Nephron progenitor cell (in vitro differentiated cells): ENCODE measurements at places on chromosomes 6 and 20.
A peak's percentile ranks its signal among the peaks of the same experiment; 100 is the strongest.

DNA sequence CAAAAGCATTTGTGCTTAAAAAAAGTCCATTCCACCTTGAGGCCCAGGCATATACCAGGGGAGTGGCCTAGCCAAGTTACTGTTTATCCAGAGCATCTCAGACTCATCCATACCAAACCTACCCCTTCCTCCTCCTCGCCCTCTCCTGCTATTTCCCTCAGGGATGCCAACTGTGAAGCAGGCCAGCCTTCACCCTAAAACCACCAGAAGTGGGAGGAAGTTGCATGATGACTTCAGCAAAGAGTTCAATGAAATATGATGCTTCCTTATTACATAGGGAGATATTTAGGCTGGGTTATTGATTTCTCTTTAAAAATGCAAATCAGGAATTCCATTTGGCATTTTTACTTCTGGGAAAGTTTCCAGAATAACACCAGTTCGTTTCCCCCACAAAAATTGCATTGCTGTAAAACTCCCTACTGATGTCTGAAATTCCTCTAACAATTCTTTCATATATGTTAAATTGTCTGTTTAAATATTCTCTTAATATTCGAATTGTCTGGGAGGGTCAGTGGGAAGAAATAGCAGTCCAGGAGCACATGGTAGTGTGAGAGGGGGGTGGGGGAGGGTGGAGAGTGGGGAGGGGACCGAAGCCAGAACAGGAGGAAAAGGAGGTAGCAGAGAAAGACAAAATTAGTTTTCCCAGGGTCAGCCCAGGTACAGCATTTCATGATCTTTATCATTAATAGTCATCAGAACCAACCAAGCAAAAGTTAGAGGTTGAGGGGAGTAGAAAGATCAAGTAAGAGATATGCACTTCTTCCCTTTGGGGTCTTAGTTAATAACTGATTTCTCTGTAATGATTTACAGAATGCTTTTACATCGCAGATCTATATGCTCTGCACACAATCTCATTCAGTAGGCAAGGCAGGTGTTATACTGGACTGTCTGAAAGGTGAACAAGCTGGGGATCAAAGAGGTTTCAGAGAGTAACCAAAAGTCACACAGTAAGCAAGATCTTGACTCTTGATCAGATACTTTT lies 1.7 kb upstream of the TCP11 start:
- no peak for DNase-seq

DNA sequence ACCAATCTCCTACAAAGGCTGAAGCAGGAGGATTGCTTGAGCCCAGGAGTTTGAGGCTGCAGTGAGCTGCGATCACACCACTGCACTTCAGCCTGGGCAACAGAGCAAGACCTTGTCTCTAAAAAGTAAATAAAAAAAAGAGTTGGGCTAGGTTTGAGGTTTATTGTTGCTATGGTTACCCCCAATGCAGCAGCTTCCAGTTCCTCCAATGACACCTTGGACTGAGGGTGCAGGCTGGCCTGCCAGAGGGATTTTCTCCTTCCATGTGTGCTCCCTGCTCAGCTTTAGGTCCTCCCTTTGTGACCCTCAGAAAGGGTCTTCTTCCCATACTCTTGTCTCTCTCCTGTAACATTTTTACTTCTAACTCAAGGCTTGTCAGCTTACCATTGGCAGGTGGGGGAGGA lies 10.6 kb upstream of the TBC1D20 start:
- DNase-seq, result no peak

DNA sequence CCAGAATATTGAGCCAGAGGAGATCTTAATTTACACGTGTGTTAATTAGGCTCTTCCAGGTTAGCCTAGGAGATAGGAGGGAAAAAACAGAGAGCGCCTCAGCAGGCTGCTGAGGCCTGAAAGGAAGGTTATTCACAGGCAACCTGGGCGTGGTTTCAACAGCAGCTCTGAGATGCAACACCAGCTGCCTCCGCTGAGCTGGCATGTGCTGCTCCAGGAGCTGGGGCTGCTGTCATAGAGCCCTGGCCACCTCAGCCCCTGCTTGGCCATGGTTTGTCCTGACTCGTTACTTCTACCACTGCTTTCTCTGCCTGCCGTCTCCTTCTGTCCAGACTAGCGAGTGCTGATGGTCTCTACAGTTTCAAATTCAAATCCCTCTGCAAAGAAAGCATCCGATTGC lies 32.4 kb upstream of the RPP40 start:
- DNase-seq, result peak; percentile 57

DNA sequence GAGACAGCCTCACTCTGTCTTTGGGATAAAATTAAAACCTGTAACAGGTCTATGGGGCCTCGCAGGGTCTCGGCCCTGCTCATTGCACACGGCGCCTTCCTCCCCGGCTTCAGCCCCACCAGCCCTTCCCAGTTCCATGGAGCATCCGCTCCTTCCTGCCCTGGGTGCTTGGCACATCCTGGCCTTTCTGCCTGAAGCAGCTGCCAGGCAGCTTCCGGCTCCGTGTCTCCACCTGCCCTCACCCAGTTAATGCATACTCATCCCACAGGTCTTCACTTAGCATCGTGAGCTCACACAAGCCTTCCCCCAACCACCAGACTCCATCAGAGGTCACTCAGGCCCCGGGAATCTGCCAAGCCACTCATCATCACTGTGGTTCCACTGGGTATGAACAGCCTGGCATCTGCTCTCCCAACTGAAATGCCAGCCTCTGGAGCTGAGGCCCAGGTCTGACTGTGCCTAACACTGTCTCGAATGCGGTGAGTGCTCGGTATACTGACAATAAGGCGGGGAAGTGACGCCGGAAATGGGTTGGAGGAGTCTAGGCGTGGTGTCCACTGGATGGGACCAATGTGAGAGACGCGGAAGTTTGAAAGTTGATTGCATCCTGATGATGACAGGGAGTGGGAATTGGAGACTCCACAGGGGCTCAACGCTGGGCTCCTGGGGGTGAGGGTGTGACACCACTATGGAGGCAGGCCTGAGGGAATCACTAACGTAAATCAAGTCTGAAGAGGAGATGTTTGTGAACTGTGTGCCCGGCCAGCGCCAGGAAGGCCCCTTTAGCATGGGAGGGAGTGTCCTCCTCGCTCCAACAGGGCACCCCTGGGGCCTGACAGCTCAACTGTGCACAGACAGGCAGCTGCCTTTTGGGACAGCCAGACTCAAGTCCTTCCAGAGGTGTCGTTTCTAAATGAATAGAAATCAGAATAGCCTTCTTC lies 245.8 kb downstream of the TTLL2 start:
- DNase-seq, result no peak

DNA sequence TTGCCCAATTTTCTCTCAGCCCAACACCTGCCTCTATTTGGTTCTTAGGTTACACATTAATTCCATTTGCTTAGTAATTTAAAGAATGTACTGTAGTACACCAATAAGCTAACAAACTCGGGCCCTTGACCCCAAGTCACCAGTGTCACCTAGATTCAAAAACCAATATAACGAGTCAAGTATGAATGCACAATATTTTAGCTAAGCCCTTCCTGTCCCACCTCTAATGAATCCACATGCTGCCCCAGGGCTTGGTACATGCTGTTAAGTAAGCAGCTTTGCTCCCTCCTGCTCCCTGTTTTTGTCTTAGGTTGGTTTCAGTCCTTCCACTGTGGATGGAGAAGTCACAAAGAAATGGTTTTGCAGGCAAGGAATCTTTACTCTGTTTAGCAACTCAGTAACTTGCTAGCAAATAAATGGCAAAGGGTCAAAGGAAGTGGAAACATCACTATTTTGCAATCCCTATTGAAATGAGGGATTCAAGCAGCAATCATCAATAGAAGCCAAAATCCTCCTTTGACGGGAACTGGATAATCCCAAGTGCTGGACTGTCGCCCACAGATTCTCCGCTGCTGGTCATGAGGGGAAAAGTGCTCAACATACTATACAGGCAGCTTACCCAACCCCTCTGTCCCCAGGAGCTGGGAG lies 5.0 kb upstream of the MPC1 start:
- no peak for DNase-seq

- no peak for DNase-seq
Measured at GRCh38 chr6:1481286-1481685, 91.9 kb downstream of the FOXF2 start.

- no peak for DNase-seq
Measured at GRCh38 chr20:49171909-49172308, 16.2 kb downstream of the STAU1 start.

GRCh38 chr6:138722425-138723371 lies 50.9 kb upstream of the CCDC28A start:
- no peak for DNase-seq

GRCh38 chr20:43529051-43529450 lies 21.6 kb downstream of the L3MBTL1 start:
- DNase-seq, result no peak

- no peak for DNase-seq
Measured at GRCh38 chr6:31075528-31075927, 36.8 kb downstream of the C6orf15 start.

DNA sequence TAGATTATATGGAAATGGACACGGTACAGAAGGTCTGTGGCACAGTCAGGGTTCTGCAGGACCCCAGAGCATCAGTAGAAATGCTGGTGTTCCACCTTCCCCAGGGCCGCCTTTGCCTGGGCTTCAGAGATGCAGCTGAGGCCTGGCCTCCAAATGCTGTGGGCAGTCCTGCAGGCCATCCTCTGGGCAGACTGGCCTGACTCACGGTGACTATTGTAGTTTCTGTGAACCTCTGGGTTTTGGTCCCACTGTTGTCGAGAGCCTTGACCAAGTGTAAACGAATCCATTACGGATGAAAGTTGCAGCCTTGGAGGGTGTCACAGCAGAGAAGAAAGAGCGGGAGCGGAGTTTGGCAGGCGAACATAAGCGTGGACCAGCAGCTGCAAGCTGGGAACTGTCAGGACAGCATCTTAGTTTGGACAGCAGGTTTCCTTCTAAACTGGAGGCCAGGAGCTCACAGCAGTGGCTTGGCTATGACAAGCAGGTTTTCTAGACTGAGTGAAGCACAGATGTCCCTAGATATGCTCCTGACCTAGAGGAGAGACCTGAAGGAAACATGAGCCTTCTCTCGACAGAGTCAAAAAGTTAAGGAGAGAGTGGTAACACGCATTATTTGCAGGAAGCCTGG lies 46.2 kb upstream of the BCLAF1 start:
- no peak for DNase-seq

DNA sequence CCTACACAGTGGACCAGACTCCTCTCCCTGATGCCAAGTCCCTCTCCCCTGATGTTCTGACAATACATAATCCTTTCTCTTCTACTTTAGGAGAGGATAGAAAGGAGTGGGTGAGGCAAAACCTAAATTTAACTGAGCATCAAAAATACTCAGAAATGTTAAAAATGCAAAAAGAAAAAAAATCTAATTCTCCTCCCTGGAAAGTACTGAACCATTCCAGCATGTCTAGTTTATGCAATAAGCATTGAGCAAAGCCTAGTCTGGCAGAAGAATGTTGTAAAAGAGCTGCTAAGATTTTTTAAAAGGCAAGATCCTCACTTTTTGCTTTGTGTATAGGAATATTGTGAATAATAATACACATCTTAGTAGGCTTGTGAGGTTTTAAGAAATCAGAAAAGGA lies 116.6 kb upstream of the STXBP5 start:
- DNase-seq, result no peak

GRCh38 chr6:143676437-143677045 lies 1.2 kb upstream of the PHACTR2 start:
- no peak for DNase-seq

GRCh38 chr20:32585011-32585585 lies at the start of gene NOL4L:
Gene NOL4L, minus strand, starts transcription at chr20:32585333. Its CDS starts 443 bp downstream, at chr20:32584890.
- DNase-seq, result peak; percentile 68

GRCh38 chr6:137804637-137805036 lies 62.4 kb upstream of the TNFAIP3 start:
- DNase-seq, result no peak

GRCh38 chr6:147468634-147469033 lies 39.9 kb upstream of the SAMD5 start:
- no peak for DNase-seq

DNA sequence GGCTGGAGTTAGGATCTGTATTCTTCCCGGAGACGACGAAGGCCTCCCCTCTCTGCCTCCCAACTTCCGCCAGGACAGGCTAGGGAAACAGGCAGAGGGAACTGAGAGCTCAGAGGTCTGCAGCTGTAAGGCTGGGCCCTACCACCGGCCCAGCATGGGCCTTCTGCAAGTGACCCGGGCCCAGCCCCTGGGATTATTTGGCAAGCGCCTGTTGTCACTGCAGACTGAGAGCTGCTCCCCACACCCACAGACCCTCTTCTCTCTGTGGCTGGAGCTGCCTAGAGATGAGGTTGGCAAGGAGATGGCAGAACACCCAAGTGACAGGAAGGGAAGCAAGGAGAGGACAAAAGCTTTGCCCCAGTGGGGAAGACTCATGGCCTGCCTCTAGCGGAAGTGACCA lies 212.6 kb downstream of the ZDHHC14 start:
- no peak for DNase-seq

- no peak for DNase-seq
Measured at GRCh38 chr6:41498968-41499599, 47.1 kb upstream of the FOXP4 start.

GRCh38 chr6:48099713-48100587 lies 11.0 kb downstream of the PTCHD4 start:
- DNase-seq, result no peak

DNA sequence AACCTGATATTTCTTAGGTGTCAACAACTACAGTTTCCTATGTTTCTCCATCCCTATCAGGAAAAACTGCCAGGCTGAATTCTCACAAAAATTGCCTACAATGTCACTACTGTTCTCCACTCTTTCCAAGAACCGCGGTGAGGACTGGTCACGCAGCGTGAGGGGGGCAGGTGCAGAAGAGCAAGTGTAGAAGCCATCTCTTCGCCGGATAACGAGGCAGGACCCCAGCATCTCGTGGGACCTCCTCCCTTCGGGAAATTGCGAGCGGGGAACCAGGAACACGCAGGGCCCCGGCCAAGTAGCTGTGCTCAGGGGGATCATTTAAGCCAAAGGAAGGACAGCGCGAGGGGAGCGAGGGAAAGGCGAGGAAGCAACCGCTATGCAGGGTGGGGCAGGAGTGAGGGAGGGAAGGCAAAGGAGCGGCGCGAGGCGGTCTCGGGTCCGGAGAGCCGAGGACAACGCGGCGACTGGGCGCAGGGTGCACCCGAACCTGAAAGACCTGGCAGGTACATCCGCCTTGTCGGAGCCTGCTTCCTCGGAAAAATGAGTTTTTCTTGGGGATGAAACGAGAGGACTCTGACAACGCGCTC lies 559 bp downstream of the APMAP start:
- peak; percentile 41 for DNase-seq

DNA sequence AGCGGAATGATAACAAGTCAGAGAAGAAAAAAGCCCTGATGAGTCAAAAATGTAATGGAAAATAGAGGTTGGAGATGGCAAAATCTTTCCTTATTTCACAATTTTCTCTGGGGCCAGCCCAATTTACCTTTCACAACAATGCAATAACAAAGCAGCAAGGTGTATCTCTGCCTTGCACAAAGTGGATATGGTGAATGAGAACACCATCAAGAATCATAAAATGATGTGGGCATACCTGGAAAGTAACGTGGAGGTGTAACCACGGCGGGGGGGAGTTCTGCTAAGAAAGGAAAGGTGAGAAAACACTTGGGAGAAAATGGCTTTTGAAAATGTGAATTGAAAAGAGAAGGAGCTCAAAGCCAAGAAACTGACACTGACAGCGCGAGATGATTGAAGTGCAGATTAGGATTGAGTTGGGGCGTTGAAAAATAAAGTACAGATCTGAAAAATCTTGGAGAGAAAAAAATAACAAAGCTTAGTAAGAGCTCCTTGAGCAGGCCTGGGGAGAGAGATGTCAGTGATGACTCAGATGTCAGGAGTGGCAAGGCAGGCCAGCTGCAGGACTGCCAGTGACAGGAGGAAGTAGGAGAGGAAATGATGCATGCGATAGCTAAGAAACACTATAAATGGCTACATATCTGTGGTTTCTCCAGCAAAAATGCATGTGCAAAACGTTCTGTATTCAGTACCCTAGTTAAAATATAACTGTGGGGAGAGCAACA lies 26.2 kb downstream of the ARHGAP18 start:
- no peak for DNase-seq
